Bronchial epithelial cell (primary cell): ENCODE measurements at places on chromosomes 5 and 9. TPM values are rescaled to one million over a fixed set of nuclear protein-coding genes. Genes with fewer than 3 reads are reported as not detected.

The CMYA5 gene
- total RNA-seq: 0.26 and 0.77 TPM in 2 replicates

- no peak for DNase-seq
Measured at GRCh38 chr9:18331808-18332209, 142.1 kb upstream of the ADAMTSL1 start.

The PRDM9 gene
- total RNA-seq: under 0.01 TPM in 1 of 2 replicates, not detected in the other

The FAM53C gene
- 10.3 and 17.7 TPM in 2 replicates for total RNA-seq

The TUSC1 gene
- 10.9 and 20.5 TPM in 2 replicates for total RNA-seq

- DNase-seq: peak; percentile 83
Measured at GRCh38 chr5:40410231-40410861, 269.4 kb upstream of the PTGER4 start.

The SERF1A gene
- 0.53 and 1.2 TPM in 2 replicates for total RNA-seq

- no peak for DNase-seq
Measured at GRCh38 chr9:16708656-16709435, 161.6 kb downstream of the BNC2 start.

- DNase-seq: peak; percentile 29
Measured at GRCh38 chr9:35996358-35996970, 38.5 kb upstream of the OR2S2 start.

The HNRNPH1 gene
- 657 and 766 TPM in 2 replicates for total RNA-seq

The TMC1 gene
- total RNA-seq: 1.0 TPM in 1 of 2 replicates, not detected in the other

GRCh38 chr5:82396871-82397514 lies 118.8 kb upstream of the RPS23 start:
- peak; percentile 96 for DNase-seq

DNA sequence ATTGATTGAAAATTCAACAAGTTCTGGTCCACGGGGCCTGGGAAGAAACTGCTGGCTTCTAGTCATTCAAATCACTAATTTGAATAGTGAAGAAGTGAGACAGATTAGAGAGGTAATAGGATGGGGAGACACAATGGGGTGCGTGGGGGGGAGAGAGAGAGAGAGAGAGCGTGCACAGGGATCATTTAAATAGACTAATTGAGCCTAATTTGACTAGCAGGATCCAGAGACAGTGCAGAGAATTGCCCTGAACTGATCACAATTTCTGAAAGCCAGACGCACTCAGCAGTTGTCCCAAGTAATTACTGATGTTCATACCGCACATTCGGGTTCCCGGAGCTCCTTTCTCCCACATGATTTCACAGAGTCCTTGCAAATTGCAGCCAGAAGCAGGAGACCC lies 50.3 kb upstream of the C5orf58 start:
- DNase-seq: no peak

GRCh38 chr9:112248722-112249121 lies 73.6 kb upstream of the SUSD1 start:
- peak; percentile 87 for DNase-seq

The SELENOP gene
- total RNA-seq: 5.8 and 17.3 TPM in 2 replicates

DNA sequence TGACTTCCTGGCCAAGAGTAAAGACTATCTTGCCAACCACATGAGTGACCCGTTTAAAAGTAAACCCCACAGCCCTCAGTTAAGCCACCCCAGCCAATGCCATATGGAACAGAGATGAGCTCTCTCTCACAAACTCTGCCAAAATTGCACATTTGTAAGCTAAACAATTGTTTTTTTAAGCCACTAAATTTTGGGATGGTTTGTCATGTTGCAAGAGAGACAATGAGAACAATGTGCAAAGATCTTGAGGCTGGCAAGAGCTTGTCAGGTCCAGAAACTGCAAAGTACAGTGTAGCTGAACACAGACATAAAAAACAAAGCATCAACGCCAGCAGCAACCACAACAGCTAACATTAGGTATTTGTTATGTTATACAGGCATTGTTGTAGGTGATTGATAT lies 27.8 kb downstream of the HOMER1 start:
- DNase-seq: no peak

The SMIM33 gene
- total RNA-seq: not detected in 2 replicates

The IFNA2 gene
- total RNA-seq: not detected in 2 replicates

The MAP1B gene
- 5.8 and 9.7 TPM in 2 replicates for total RNA-seq

GRCh38 chr5:150428106-150428876 lies 15.6 kb upstream of the CD74 start:
- DNase-seq: no peak

GRCh38 chr5:125006011-125006685 lies 259.7 kb upstream of the ZNF608 start:
- DNase-seq: no peak

DNA sequence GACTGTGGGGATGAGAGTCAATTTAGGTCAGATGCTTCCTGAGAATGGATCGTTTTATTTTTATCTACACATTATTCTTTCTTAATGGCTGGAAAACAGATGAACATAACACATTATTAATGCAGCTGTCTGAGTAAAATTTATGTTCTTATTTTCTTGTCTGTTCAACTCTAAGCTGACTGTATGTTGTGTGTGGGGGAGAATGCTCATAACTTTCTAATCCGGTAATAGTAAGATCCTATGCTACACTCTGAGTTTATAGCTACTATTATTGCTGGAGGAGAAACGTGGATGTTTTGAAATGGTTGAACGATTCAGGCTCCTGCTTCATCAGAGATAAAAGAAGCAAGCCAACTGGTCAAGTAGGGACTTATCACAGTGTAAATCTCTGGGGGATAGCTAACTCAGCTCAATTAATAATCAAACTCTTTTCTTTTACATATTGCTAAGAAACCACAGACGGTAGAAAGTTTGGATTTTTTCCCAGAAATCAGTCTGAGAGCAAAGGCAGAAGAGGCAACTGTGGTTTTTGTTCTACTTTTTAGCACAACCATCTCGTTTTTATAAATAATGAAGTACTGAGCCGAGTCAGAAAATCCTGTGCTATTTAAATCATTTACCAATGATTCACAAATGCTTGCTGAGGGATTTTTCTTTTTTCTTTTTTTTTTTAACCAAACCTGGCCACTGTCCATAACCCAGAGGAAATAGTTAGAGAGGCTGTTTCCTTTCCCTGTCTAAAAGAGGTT lies 265.0 kb upstream of the FAM174A start:
- DNase-seq: peak; percentile 1

The MEF2C gene
- under 0.01 and 0.26 TPM in 2 replicates for total RNA-seq

The TRPM3 gene
- total RNA-seq: not detected in 2 replicates

GRCh38 chr9:90720621-90721265 lies 78.1 kb upstream of the DIRAS2 start:
- DNase-seq: no peak

DNA sequence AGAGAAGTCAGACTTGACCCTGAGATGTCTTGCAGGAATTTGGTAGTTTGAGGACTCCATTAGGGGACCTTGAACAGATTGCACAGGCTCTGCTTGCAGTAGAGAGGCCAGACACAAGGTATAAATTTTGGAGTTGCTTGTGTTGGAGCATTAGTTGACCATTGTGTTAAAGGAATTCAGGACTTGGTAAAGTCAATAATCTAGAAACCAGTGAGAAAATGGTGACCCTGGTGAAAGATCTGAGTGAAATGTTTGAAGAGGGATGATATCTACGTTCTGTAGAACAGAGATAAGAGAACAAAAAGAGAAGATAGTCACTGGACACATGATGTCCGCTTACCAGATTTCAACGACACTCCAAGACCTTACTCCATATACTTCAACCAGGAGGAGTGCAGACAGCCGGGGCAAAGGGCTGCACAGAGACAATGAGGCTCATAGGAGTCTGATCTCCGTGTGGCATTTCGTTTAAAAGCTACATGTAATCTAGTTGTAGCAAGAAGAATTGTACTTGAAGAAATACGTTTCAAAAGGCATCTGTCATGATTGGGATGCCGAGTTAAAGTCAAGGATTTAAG lies 13.2 kb downstream of the DNAJC25 start:
- DNase-seq: no peak
